ENCODE measurements at places on chromosomes 1 and 21.

DNA sequence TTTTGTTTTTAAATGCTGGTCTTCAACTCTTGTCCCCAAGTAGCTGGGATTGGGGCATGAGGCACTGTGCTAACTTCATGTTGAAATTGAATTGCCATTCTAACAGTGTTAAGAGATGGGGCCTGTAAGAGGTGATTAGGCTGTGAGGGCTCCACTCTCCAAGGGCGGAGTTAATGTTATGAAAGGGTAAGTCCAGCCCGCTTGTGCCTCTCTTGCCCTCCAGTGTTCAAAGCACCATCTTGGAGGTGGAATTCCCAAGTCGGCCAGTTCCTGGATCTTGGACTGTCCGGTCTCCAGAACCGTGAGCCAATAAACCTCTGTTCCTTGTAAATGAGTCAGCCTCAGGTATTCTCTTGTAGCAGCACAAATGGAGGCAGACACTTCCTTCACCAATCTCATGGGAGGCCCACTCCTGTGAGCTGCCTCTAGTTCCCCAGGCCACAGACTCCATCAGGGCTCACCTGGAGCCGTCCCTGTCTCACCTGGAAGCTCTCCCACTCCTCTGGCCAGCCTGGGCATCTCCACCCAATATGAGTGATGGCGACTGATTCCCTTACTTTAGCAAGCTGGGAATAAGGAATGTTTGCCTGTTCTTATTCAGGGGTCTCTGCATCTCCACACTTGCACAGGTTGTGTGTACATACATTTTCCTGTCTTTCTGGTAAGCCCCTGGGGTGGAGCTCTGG, 15.5 kb downstream of the IBA57 start:
- DNase-seq, result no peak

DNA sequence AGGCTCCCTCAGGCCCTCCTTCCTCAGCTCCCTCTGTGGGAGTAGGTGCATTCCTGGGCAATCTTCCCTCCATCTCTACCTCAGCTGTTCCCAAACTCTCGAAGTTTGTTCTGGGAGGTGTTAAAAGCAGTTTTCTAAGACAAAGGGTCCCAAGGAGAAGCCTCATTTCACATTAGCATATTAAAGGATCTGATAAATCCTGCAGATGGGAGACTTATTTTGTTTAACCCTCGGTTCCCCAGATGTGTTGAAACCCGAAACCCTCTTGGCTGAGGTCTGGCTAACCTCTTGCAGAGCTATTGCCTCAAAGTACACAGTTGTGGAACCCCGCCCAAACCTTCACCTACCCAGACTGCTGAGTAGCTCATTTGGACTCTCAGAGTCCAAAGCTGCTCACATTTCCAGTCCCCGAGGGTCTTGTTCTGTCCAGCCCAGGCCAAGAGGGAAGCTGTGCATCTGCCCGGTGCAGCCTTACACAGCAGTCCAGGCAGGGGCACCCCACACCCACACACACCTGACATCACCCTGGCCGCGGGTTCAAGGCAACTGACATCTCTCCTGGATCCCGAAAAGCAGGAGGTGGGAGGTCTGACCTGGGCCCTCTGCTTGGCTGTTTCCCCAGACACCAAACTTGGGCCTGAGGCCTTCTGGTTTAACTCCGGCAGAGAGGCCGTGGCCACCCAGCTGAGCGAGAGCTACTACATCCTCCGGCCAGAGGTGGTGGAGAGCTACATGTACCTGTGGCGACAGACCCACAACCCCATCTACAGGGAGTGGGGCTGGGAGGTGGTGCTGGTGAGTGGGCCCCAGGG, 19.5 kb upstream of the SELENON start:
- no peak for DNase-seq

- DNase-seq, result no peak
Measured at GRCh38 chr1:214552174-214552608, 789 bp upstream of the PTPN14 start.

DNA sequence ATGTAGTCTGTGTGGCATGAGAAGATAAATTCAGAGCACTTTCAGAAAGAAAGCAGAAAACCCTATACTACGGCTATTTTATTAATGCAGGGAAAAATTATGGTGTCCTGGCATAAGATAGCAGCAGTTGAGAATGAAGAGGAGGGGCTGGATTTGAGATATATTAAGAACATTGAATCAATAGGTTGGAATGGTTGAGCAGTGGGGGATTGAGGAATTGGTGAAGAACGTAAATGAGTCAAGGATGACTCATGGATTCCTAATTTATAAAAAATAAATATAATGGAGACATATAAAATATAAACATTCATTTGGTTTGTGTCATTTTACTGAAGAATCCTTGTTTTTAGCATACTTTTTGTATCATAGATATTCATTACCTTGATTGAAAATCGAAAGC, 234.3 kb upstream of the ADAMTS5 start:
- no peak for DNase-seq

DNA sequence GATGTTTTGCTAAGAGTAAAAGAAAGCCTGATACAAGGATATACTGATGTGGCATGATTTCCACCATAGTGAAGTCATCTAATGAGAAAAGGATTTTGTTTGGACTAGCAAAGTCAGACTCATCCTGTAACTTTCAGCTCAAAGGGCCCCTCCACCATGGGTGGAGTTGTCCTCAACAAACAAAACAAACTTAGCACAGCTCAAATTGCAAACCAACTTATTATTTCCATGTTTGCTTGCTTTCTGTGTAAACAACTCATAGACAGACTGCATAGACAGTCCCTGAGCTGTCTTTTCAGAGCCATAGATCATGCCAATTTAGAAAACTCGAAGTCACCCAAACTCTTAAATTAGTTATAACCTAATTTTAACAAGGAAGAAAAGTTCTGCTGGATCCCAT, 69.4 kb upstream of the VAV3 start:
- no peak for DNase-seq

- no peak for DNase-seq
Measured at GRCh38 chr1:10664251-10664650, 132.2 kb downstream of the CASZ1 start.

GRCh38 chr1:109807822-109808680, 44.3 kb upstream of the EPS8L3 start:
- DNase-seq, result no peak

GRCh38 chr1:244941121-244941520, 76.8 kb upstream of the HNRNPU start:
- no peak for DNase-seq

DNA sequence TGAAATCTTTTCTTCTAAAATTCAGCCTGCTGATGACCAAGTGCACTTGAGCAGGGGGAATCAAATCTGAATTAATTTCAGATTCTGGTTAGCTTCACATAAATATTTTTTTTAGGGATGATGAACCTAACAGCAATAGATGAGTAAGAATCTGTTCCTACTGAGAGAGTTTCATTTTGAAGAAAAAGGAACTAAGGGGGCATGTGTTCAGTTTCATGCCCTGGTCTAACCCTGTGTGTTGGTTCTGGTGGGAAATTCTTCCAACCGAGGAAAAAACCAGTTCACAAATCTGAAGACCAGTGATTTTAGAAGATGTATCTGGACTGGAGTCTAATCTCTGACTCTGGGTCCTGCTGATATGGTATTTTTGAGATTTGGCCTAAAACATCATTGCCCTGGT, 13.7 kb downstream of the SELL start:
- no peak for DNase-seq

- no peak for DNase-seq
Measured at GRCh38 chr1:190067592-190067991, 410.1 kb downstream of the BRINP3 start.

- no peak for DNase-seq
Measured at GRCh38 chr1:4915154-4915553, 260.7 kb downstream of the AJAP1 start.

- DNase-seq, result no peak
Measured at GRCh38 chr1:47934243-47934805, 62.9 kb downstream of the TRABD2B start.

DNA sequence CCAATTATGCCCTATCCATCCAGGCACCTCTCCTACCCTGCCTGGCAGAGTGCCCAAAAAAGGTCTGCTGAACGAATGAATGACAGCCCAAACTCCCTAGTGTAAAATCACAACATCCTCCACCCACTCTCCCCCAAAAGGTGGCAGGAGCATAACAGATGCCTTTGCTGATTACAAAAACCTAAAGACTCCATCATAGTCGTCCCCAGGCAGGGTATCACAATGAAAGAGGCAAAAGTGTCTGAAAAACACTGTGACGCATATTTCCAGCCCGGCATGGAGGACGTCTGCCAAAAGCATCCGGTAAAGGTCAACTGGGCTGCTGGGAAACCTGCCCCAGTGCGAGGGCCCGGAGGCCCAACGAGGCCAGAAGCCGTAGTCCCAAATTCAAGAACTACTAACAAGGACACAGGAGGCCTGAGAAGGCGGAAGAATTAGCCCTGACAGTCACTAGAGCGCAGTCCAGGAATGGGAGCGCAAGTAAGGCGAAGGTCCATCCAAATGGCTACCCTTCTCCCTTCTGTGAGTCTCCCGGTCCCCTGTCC, 576 bp downstream of the SMIM12 start:
- DNase-seq, result no peak

DNA sequence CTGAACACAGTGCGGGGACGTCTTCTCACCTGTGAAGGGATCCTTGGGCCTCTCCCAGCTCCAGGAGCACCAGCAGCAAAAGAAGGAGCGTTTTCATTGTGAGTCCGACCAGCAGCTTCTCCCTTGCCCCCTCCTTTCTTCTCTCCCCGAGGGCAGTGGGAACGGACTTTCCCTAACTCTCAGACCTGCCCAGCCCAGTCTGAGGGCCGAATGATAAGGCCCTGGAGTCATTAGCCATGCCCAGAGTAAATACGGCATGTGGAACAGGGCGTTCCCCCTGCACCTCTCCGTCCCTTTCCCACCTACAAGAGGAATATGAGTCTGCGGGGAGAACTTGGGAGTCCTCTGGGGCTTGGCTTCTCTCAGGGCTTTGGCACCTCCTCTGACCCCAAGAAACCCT, at the start of gene CTSE:
TSS of gene CTSE (minus strand) at position 201 of the 400 bp plus-strand sequence. CDS start at position 97, 104 bp downstream.
- DNase-seq, result no peak

GRCh38 chr1:160419838-160420169, 19.4 kb downstream of the VANGL2 start:
- no peak for DNase-seq

DNA sequence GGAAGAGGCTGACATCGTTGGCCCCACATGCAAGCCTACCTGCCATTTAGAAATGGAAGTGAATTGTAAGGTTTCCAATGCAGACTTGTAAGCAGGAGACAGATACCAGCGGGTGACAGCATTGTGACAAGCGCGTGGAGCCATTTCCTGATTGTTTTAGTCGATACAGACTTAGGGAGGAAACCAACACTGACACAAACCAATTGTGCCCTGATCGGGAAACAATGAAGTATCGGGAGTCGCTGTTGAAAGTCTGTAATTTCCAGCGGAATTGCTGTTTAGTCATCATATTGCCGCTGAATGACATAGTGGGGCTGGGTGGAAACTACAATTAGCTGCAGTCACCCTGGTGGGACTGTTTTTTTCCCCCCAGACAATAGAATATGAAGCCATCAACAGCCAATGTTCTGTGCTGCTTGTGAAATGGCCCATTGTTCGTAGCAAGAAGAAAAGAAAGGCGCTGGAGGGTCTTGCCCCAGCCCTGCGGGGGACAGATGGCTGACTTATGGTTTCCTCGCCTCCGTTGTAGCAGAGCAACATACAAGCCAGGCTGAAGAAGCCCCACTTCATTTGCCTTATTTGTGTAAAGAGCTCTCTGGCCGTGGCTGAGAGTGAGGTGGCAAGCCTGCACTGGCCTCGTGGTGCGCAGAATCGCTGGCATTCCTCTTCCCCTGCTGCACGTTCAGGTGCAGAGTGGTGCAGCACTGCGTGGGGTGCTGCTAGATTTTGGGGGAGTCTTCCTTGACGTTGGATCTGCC, 462.7 kb downstream of the CAMTA1 start:
- DNase-seq, result no peak

DNA sequence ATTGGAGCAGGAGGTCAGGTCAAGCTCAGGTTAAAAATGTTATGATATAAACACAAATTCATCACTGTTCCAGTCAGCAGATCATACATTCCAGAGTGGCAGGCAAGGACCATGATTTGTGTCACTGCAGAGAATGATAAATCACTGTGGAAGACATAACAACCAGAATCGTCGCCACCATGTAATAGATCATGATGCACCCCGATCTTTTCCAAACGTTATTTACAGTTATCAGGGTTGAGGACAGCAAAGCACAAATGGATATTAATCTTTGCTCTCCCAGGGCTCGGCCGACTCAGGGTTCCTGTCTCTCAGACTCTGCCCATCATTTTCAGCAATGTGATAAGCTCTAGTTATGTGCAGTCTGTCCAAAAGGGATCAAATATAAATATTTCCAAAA, 122.7 kb downstream of the ZBTB18 start:
- DNase-seq, result no peak

- peak; percentile 94 for DNase-seq
Measured at GRCh38 chr1:219659684-219660083, 46.8 kb upstream of the ZC3H11B start.

DNA sequence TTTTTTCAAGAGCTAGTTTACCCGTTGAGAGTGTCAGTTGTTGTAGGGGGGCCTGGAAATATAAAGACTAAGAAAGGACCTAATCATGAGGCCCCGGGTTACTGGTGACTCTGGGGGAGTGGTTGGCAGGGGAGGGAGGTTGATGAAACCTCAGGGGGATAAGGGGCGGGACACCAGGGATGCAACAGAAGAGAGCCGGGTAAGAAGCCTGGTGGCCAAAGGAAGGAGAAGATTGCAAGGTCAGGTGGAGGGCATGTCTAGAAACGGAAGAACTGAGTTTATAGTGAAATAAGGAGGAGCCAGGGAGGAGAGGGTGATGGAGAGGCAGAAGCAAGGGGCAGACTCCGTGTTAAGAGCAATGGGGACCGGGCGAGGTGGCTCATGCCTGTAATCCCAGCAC, 12.5 kb upstream of the SPOCD1 start:
- no peak for DNase-seq

GRCh38 chr1:44675186-44675585, 672 bp downstream of the ARMH1 start:
- no peak for DNase-seq

- no peak for DNase-seq
Measured at GRCh38 chr1:15435239-15436077, 2.8 kb upstream of the CTRC start.

Measured in smooth muscle cell of the brain vasculature (primary cell).